ENCODE measurements at places on chromosomes 4 and X. TPM values are rescaled to one million over a fixed set of nuclear protein-coding genes. Genes with fewer than 3 reads are reported as not detected.

DUSP21 gene
- not detected for total RNA-seq

KLB gene
- not detected for total RNA-seq

- no peak for DNase-seq
These were observed 52.1 kb upstream of the TBC1D9 start for GRCh38 chr4:140808256-140808655.

GRCh38 chrX:18101087-18101486, 119.6 kb downstream of the BEND2 start:
- DNase-seq, result no peak

DNA sequence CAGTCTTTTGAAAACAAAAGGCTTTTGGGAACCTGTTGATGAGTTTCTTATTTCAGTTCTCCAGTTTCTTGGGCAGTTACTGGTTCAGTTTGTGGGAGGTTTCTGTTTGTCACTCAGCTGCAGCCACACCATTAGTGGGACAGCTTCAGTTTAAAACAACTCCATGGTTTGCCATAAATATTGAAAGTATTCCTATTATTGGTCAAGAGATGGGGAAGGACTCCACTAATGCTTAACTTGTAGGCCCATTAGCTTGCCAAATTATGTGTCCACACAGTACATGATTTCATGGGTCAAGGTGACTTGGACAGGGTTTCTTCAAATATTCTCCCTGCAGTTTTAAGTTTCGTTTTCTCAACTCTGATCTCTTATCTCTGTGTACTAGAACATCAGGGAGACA, 15.5 kb upstream of the ASIC5 start:
- no peak for DNase-seq

- DNase-seq, result no peak
These were observed 74.6 kb downstream of the AMELX start for GRCh38 chrX:11367609-11368430.

DNA sequence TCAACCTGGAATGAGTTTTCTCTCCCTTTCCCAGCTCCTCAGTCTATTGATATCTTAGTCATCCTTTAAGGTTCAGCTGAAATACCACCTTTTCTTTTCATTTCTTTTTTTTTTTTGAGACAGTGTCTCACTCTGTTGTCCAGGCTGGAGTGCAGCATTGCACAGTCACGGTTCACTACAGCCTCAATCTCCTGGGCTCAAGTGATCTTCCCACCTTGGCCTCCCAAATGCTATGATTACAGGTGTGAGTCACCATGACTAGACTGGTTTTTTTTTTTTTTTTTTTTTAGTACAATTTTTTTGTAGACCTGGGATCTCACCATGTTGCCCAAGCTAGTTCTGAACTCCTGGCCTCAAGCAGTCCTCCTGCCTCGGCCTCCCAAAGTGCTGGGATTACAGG, 28.9 kb downstream of the AFF1 start:
- DNase-seq, result no peak

- no peak for DNase-seq
These were observed 247.0 kb downstream of the C4orf33 start for GRCh38 chr4:129342819-129343408.

DNA sequence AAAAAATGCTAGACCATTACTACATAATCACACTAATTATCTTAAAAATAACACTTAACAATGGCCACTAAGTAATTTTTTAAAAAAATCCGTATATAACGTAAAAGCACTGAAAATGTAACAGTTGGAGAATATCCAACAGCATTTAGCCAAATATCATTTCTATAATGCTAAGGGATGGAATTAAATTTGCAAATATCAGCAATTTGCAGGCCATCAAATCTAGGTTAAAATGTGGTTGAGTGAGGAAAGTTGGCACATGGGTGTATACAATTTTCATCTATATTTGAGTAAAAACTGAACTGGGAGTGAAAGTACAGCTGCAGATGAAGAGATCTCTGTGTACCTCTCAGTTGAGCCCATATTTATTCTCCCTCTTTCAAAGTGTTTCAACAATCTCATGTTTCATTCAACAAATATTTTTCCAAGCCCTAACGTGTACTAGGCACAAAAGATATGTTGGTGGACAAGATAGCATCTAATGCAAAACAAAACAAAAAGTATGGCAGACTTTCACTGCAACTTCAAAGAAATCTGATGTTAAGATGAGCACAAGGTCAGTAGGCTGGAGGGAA, 63.0 kb downstream of the MBNL3 start:
- no peak for DNase-seq

- DNase-seq, result no peak
These were observed 43.8 kb upstream of the PRPS2 start for GRCh38 chrX:12747433-12747832.

DNA sequence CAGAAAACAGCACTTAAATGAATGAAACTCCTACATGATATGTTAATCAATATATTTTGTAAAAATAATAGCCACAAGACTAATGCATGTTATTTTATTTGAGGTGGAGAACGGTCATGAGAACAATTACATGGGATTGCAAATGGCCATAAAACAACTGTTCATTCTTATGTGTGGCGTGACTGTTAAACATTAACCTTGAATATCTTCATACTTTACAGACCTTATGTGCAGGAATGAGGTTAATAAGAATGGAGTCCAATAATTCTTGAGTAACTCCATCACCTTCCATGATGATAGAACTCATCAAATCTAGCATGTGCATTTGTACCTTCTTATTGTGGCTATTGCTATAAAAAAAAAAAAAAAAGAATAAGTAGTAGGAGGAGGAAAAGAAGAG, 55.3 kb downstream of the PDS5A start:
- no peak for DNase-seq

WAS gene
- total RNA-seq, result 89.8 TPM

DNA sequence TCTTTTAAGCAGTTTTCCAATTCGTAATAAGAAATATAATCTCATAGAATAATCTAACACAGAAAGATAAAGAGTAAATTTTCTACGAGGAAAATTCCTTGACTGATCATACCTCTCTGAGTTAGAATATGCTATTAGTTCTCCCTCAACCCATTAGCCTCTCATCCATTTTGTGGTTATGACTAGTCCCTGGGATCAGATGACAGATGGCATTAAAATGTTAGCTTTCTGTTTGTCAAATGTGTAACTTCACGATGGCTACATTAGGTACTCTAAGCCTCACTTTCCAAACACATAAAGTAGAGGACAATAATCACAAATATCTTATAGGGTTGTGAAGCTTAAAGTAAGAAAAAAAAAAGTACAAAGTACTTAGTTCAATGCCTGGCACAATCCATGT, 112.2 kb downstream of the ZAR1 start:
- DNase-seq, result no peak

DNA sequence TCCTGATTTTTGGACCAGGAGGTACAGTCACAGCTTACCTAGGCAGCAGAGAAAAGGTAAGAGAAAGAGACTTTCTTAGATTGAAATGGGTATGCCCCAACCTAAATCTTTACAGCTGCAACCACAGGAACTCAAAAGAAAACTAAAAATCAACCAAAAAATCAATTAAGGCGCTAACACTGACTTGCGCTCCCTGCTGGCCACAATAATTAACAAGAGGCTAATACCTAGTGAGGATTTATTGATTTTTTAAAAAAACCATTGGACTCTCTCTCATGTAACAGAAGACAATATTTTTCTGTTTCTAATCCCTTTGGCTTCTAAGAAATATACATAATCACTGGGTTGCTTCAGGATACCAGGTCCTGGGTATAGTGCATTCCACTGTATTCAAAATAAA, 153.9 kb upstream of the TENM3 start:
- no peak for DNase-seq

DNA sequence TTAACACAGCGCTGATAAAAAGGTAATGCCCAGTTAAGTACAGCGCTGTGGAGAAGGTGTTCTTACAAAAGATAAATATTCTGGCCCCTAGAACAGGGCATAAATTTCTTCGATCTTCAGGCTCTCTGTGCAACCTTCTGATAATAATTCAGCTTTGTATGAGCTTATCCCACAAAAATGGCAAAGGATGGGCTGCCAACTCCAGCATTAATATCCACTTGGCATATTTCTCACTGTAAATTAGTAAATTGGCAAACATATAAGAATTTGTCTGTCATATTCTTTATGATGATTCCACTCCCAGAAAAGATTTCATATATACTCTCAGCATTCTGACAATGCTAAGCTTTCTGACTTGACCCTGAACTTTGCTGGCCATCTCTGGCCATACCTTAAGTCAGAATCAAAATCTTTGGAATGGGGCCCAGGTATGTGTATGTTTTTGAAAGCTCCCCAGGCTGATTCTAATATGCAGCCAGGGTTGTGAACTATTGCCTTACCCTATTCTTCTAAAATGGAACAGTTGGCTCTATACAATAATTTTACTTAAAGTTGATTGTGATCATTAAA, 134.8 kb downstream of the FRYL start:
- DNase-seq, result no peak

- DNase-seq, result no peak
These were observed 32.7 kb downstream of the TMSB4X start for GRCh38 chrX:13007519-13008188.

DNA sequence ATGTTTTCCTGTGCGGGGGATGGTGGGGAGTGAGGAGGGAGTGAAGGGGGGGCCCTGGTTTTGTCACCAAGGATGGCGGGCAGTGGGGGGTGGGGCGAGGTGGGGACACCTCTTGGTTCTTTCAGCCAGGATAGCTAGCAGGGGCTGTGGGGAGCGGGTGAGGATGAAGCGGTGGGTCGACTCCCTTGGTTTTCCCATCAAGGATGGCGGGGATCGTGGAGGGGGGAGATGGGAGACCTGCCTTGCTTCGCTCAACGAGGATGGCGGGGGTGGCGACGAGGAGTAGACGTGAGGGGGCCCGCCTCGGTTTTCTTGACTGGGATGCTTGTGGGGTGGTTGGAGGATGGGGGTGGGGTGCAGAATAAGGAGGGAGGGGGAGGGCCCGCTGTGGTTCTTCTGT, 643 bp downstream of the FHL1 start:
- no peak for DNase-seq

GRCh38 chr4:25813448-25814106, 49.2 kb downstream of the SEL1L3 start:
- DNase-seq, result no peak

PASD1 gene
- not detected for total RNA-seq

USP38 gene
- 22.7 TPM for total RNA-seq

DNA sequence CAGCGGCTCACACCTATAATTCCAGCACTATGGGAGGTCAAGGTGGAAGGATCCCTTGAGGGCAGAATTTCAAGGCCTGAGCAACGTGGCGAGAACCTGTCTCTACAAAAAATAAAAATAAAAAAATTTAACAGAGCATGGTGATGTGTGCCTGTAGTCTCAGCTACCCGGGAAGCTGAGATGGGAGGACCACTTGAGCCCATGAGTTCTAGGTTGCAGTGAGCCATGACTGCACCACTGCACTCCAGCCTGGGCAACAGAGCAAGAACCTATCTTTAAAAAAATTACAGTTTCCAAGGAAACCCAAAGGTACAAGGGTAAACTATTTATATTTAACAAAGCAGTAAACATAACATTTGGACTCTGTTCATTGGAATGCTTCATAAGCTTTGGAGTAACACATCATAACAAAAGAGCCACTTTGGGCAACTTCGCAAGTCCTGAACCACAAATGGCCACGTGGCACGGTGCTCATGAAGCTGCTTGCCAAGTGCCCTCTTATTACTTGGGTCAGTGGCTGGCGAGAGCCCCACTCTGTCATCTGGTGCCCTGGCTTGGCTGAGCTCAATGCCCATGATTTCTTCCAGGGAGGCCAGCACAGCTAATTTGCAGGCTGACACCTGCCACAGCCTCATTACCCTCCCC, 165.6 kb downstream of the SH3KBP1 start:
- no peak for DNase-seq

DNA sequence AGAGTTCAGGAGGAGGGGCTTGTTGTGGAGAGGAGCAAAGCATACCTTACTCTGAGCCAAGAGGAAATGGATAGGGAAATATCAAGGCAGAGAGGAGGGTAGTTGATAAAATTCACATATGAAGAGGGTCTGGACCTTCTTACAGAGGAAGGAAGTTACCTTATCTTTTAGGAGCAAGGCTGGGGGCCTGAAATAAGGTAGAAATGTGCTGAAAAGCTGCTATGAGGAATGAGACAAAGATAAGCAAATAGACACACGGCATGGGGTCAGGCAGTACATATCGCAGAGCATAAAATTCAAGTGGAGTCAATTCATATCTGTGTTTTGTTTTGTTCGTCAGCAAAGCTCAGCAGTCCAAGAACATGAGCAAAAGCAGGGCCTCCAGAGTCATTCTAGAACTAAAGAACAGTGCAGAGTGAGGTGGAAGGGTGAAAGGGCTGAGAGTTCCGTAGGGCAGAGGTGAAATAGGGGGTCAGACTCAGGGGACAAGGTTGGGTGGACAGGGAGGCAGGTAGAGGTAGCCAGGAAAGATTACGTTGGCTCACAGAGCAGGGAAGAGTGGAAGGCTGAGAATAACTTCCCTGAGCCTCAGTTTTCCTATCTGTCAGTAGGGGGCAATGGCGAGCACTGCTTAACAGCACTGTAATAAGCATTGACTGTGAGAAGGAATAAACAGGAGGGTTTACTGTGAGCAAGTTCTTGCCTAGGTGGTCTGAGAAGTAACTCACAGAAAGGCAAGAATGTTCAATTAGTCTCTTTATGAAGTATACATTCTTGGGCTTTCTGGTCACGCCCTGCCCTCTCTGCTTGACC, 9.2 kb downstream of the VSIG4 start:
- DNase-seq, result no peak

DNA sequence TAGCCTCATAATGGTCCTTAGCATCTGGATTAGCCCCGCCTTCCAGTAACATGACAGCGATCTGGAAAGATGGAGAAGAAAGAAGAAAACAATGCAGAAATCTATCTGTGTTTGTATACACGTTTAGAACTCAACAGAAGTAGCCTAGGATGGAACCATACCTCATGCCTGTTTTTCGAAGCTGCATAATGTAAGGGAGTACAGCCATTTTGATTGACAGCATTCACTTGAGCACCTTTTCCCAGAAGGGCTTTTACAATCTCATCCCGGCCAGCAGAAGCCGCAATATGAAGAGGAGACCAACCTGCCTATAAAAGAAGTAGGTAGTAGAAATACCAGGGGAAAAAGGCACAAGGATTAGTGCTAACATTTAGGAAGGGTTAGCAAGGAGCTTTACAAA, 3.5 kb downstream of the PSMD10 start:
- DNase-seq, result no peak

MAP7D2 gene
- total RNA-seq, result 0.70 TPM

- DNase-seq, result peak; percentile 7
These were observed 12.3 kb downstream of the ZNF182 start for GRCh38 chrX:47991263-47992094.

DNA sequence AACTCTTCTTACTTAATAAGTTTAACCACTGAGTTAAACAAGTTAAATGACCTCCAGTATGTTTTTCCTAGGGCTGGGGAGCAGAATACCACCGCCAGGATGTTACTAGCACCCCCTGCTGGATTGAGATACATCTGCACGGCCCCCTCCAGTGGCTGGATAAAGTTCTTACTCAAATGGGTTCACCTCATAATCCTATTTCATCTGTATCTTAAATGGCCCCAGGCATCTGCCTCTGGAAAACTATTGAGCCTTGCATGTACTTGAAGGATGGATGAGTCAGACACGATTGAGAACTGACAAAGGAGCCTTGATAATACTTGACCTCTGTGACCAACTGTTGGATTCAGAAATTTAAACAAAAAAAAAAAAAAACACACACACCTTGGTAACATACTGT, 61.5 kb upstream of the MMAA start:
- DNase-seq, result peak; percentile 36

- no peak for DNase-seq
These were observed 1149.2 kb downstream of the PCDH18 start for GRCh38 chr4:136383082-136383481.
